ENCODE measurements at places on chromosomes 7 and 10. TPM values are rescaled to one million over a fixed set of nuclear protein-coding genes. Genes with fewer than 3 reads are reported as not detected.

DNA sequence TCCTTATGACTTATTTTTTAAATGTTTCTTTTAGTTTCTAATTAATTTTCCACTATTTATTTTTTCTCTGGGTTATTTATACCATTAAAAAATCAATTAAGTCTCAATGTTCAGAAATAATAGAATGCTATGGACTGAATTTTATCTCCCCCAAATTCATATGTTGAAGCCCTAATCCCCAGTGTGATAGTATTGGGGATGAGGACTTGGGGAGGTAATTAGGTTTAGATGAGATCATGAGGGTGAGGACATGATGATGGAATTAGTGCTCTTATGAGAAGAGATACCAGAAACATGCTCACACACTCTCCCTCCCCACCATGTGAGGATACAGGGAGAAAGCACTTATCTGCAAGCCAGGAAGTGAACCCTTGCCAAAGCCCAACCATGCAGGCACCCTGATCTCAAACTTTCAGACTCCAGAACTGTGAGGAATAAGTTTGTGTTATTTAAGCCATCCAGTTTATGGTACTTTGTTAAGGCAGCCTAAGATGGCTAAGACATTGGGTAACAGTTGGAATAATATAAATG, 202.6 kb downstream of the MDFIC start:
- DNase-seq, result no peak

GRCh38 chr7:112068967-112069366, 137.2 kb downstream of the DOCK4 start:
- DNase-seq, result no peak

GRCh38 chr7:122831436-122831835, 54.8 kb downstream of the CADPS2 start:
- DNase-seq, result no peak

DNA sequence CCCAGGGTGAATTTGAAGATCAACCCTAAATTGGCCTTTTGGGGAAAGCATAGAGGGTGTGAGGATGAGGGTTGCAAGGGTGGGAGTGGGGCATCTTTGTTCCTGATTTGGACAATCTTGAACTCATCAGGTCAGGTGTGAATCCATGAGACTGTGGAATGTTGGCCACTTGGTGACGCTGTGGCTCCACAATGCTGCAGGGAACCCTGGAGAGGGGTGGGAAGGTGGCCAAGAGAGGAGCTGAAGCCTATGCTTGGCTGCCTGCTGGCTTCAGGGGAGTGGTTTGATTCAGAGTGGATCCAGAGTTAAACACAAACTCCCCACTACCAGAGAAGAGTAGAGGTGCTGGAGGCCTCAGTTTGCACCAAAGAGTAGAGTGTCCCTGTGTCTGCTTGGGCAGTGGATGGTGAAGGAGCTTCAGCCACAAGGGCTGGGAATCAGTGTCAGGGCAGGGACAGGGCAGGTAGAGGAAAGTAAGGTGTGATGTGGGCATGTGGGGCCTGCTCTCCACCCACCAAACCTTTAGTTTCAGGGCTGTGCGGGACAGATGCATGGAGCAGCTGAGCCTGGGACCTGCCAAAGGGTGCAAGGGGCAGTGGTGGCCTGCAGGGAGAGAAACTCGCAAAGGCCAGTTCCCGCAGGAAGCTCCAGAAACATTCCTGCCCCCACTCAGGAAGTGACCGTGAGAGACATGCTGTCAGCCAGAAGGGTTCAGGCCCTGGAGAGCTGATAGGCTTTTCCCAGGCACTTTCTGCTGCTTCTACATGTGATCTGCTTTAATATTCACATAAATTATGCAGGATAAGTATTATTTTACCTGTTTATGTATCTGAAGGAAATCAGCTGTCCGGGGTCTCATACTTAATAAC, 81.0 kb upstream of the PRSS58 start:
- no peak for DNase-seq

- DNase-seq, result no peak
Measured at GRCh38 chr7:111138193-111138569, 47.3 kb downstream of the LRRN3 start.

Gene BAMBI
- 8.0 TPM for total RNA-seq

GRCh38 chr7:28179120-28180030, 1.2 kb downstream of the JAZF1 start:
- DNase-seq, result no peak

Gene GPR85
- total RNA-seq, result 1.9 TPM

- DNase-seq, result no peak
Measured at GRCh38 chr7:131164025-131164925, 163.4 kb upstream of the MKLN1 start.

Gene NPC1L1
- total RNA-seq, result 0.30 TPM

- no peak for DNase-seq
Measured at GRCh38 chr7:80517282-80517747, 5.5 kb upstream of the GNAT3 start.

Gene AHCYL2
- total RNA-seq, result 19.4 TPM

Gene DYNC1I1
- 1.1 TPM for total RNA-seq

Gene PPP1R17
- not detected for total RNA-seq

GRCh38 chr7:54485044-54485443, 57.1 kb upstream of the VSTM2A start:
- no peak for DNase-seq

- DNase-seq, result peak; percentile 70
Measured at GRCh38 chr10:121481180-121481579, 117.1 kb downstream of the FGFR2 start.

Gene EPHB4
- 54.6 TPM for total RNA-seq

DNA sequence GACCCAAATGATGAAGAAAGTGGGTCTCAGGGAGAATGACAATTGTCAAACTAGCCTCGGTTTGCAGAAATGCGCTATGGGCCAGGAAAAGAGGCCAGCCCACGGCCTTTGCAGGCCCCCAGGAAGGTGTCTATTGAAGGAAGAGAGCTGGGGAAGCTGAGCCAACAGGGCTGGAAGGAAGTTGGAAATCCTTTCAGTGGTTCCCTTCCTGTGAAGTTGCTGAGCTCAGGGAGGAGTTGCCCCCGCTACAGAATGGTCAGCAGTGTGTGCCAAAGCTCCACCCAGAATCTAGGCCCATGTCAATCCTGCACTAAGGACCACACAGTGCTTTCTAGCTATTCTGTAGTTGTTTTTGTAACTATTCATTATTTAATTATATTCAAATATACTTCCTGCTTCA, 91.6 kb upstream of the ANLN start:
- DNase-seq, result no peak

Gene DUS4L
- total RNA-seq, result 7.4 TPM

GRCh38 chr10:60511477-60512229, 122.0 kb upstream of the ANK3 start:
- DNase-seq, result no peak

DNA sequence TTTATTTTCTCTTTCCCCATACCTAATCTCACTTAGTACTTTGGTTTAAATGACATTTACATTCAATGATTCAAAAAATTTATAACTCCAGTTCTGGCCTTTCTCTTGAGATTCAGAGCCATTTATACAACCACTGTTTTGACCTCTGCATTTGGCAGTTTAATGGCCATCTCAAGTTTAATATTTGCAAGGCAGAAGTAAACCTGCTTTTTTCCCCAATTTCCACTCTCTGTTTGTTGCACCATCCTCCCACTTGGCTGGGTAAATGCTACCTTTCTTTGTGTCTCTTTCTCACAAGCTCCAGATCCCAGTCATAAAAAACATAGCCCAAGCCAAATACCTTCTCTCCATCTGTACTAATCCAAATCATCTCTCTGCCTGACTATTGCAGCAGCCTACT, 315.2 kb upstream of the MTPN start:
- no peak for DNase-seq

GRCh38 chr10:12703813-12704212, 297.7 kb downstream of the CCDC3 start:
- no peak for DNase-seq

- no peak for DNase-seq
Measured at GRCh38 chr7:114630201-114630990, 215.8 kb downstream of the FOXP2 start.

Gene ABCB1
- 1.1 TPM for total RNA-seq

Gene ABCB4
- 6.3 TPM for total RNA-seq

- no peak for DNase-seq
Measured at GRCh38 chr7:97373736-97374135, 256.2 kb downstream of the SDHAF3 start.

GRCh38 chr10:11603741-11604140, 7.7 kb downstream of the USP6NL start:
- no peak for DNase-seq

DNA sequence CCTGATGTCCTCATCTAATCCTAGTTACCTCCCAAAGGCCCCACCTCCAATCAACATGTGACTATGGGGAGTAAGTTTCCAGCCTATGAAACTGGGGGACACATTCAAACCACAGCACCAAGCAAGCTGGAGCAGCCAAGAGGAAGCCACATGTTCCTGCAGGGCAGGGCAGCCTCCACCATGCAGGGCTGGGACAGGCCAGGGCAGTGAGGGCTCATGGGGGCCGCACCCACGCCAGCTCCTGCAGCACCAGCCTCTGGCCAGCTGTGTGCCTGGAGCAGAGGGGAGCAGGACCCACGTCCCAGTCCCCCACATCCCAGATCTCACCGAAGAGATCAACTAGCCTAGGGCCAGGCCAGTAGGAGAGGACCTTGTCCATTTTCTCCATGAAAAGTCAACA, 85.9 kb upstream of the INSIG1 start:
- no peak for DNase-seq

Gene FOXI2
- total RNA-seq, result 0.20 TPM

DNA sequence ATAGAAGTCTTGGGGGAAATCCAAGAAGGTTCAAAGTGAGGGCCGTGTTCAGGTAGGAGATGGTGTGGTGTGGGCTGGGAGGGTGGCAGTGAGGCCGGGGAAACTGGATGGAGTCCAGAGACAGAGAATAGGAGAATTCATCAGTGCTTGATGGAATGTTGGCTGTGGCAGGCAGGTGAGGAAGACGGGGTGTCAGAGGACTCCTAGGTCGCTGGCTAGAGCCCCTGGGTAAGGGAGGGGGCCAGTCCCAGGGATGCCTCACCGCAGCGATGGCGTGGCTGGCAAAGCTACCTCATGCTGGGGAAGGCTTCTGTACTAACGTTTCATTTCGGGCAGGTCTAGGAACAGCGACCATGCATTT, 373.0 kb downstream of the RPS24 start:
- DNase-seq, result no peak

DNA sequence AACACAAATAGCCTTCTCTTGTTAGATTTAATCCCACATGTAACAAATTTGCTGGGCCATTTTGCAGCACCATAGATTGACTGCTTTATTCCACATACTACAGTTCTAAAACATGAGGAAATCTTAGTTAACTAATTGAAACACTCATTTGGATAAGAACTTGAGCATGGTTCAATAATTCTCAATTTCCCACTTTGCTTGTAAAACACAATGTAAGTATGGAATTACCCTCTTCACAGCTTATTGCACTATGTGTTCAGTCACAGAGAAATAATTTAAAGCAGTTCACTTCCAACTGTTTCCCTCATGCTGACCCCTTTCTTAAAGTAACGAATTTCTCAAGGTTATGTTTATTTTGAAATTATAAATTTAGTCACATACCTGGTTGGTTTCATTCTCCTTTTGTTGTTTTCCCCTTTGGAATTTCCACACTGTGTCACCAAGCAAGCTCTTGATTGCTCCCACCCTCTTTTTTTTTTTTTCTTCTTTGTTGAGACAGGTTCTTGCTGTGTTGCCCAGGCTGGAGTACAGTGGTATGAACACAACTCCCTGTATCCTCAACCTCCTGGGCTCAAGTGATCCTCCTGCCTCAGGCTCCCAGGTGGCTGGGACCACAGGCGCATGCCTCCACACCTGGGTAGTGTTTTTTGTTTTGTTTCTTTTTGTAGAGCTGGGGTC, 425.4 kb downstream of the EXOC4 start:
- no peak for DNase-seq

- no peak for DNase-seq
Measured at GRCh38 chr10:13163859-13164258, 2.5 kb downstream of the MCM10 start.

DNA sequence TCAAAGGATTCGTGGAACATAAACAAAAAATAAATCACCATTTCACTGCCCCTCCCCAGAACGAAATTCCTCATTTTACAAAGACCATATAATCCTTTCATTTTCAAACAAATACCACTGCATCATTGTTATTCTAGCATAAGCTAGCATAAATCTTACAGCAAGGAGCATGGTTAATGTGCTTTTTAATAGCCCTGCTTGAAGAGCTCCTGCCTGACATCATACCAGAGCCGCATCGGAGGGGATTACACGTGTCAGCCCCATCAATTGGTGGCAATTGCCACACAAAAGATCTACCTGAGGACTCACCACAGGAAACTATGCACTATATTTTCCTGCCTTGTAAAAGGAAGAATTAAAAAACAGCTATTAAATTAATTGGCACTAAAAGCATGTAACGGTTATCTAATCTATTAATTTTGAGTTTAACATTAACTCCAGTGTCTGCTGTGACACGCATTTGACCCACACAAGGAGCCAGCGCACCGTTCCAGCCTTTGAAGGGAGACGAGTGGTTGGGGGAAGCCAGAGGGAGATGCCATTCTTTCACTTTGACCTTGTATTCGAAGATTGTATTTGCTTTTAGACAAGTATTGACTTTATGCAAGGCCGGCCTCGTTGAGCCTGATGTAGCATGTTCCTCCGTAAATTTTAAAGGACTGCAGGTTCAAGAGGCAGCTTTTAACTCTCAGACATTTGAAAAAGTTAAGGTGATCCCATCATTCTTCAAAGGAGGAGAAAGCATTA, 261.1 kb upstream of the RNF32 start:
- no peak for DNase-seq

DNA sequence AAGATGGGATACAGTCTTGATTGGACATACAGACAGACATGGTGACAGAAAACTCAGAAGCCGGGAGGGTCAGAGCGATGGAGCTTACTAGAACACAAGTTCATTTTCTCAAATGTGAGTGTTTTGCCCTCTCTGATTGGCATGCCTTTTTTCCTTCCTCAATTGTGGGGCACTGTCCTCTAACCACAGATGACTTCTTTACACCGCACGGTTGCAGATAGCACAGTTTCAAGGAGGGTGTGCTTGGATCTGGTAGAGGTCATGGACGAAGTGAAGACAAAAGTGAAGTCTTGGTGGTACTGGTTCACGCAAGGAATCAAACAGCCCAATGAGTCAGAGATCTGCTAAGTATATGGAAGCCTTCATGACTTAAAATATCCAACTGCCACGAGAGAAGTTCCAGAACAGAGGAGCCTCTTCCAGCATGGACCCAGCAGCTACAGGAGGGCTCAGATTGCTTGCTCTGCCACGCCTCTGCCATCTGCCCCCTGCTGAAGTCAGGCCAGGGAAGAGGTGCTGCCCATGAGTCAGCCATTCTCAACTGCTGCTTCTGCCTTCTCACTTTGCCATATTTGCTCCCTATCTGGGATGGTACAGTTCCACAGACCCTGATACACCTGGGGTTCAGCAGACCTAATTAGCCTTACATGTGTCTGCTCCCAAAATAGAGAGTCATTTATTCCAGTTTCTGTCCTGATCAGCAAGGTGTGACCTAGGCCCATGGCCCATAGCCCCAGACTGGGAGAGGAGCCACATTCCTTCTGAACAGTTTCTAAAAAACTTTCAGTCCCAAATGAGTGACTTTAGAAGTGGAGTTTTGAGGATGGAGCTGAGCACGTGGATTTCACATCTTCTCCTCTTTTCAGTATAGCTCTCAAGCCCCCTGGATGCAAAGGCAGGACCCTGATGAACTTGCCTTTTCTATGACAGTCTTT, 413.8 kb downstream of the KCNMA1 start:
- no peak for DNase-seq

Gene RNLS
- 6.5 TPM for total RNA-seq

Gene LIPN
- 8.2 TPM for total RNA-seq

Gene PDSS1
- total RNA-seq, result 7.4 TPM

Data from skin of body (tissue), 3 donors.